D721Med (cell line): ENCODE measurements at places on chromosomes 13 and 19.

- no peak for DNase-seq
These were observed 76.7 kb downstream of the MBNL2 start for GRCh38 chr13:97298816-97299215.

DNA sequence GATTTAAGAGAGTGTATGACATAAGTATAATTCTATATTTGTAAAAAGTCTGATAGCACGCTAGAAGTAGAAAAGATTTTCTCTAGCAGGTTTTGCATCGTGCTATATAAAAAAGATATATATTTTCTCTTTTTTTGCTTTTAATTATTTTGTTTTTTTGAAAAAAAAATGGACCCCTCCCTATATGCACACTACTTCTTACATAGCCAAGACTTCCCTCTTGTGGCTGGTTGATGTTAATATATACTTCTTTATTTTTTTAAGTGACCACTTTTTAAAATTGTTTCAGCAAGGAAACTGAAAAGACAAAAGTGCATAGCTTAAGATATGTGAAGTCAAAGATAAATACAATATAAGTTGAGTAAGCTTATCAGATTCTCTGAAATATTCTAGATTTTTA, 1202.8 kb downstream of the DIAPH3 start:
- no peak for DNase-seq

DNA sequence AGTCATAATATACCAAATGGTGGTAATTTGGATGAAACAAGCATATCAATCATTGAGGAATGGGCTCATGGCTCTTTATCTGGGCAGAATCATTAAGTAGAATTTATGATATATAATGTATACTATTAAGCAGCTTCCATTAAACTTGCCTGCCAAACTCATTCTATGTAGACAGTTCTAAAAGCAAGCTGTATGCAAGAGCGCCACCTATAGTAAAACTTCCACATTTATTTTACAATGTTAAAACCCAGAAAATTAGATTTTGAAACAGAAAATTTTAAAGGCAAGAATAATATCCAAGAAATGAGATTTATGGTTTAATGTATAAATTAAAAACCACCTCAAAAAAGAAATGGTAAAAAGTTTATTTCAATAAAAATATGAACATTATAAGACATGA, 161.5 kb downstream of the MZT1 start:
- no peak for DNase-seq

GRCh38 chr13:108377646-108378206, 108.2 kb downstream of the TNFSF13B start:
- no peak for DNase-seq

DNA sequence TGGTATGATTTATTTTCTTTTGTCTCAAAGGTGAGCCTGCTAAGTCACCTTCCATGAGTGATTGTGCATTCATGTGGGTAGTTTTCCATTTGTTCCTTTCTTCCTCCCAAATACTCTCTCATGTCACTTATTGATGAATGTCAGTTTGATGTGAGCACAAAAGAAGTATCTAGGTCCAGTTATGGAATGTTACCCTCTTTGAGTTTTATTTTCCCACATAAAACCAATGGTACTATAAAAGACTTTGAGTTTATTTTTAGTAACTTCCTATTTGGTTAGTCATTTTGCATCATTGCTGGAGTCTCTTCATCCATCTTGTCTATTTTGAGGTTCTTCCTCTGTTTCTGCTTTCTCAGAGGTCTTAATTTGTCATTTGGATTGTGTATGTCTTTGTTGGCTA, 321.3 kb downstream of the GPC6 start:
- no peak for DNase-seq

DNA sequence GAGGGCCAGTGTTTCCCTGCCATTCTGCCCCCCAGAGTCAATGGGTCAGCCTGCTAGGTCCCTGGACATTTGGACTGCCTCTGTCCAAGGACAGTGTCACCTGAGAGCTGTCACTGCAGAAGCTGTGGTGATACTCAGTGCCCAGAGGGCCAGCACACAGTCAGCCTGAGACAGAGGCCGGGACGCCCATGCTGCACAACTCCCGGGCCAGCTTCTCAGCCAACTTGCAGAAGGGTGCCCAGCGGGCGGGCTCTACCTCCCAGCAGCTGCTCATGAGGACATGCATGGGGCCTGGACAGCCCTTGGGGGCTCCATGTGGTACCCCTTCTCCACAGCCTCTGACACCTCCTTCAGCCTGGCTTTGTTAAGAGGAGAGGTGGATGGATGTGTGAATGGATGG, 3.8 kb upstream of the RAX2 start:
- DNase-seq, result no peak

- DNase-seq, result no peak
These were observed 112.8 kb downstream of the NALCN start for GRCh38 chr13:101303521-101303920.

- no peak for DNase-seq
These were observed 130.1 kb downstream of the PTPRS start for GRCh38 chr19:5210556-5210955.

- DNase-seq, result no peak
These were observed 90.7 kb downstream of the GNG7 start for GRCh38 chr19:2611483-2612464.
